ENCODE measurements at places on chromosomes 6 and 20. TPM values are rescaled to one million over a fixed set of nuclear protein-coding genes. Genes with fewer than 3 reads are reported as not detected.
A peak's percentile ranks its signal among the peaks of the same experiment; 100 is the strongest.

DNA sequence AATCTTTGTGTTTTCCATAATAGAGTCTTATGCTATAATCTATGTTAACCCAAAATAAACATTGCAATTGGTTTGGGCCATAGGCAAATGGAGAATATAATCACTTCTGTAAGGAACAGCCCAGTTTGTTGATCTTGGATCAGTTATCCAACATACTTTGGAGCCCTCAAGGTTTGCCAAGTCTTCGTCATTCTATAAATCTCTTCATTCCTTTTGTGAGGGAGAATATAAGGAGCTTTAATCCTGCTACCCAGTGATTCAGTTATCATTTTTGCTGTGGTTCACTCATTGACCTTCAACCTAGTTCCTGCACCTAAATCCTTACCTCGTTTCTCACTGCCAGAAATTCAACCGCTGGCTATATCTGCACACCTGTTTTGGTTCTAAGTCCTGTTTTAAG, 500.3 kb upstream of the PTCHD4 start:
- DNase-seq = no peak
- H3K4me3 ChIP-seq = no peak overlapping the region
- H3K4me1 ChIP-seq = no peaks in the 10 kb centered on the region
- H3K27ac ChIP-seq = no peak overlapping the region
- H3K36me3 ChIP-seq = no peaks in the 10 kb centered on the region

- H3K27ac ChIP-seq = no peak overlapping the region
- no peaks in the 10 kb centered on the region for H3K4me1 ChIP-seq
- no peak for DNase-seq
- no peaks in the 10 kb centered on the region for H3K27me3 ChIP-seq
- H3K4me3 ChIP-seq = no peak overlapping the region
These were observed 243.1 kb downstream of the PKHD1 start for GRCh38 chr6:51844336-51844735.

DNA sequence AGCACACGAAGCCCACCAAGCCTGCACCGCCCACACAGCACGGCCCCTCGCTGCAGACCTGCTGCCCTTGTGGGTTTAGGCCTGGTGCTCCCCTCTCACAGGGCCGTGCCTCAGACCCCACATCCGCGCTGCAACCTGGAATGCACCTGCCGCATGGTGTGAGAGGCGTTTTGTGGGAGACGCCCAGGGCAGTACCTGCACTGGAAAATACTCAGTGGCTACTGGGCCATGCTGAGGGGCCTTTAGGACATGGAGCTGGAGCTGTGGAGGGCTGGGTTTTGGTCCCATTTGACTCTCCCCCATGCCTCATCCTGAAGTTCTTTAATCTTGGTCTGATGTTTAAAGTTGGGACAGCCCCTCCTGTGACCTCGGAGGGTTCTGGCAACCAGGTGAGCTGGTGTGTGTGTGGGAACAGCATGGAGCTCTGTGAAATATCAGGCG, 116.3 kb downstream of the ERMARD start:
- H3K27me3 ChIP-seq = no peaks in the 10 kb centered on the region
- DNase-seq = no peak
- peaks cover under 1% of the 10 kb centered on the region for H3K4me1 ChIP-seq

DNA sequence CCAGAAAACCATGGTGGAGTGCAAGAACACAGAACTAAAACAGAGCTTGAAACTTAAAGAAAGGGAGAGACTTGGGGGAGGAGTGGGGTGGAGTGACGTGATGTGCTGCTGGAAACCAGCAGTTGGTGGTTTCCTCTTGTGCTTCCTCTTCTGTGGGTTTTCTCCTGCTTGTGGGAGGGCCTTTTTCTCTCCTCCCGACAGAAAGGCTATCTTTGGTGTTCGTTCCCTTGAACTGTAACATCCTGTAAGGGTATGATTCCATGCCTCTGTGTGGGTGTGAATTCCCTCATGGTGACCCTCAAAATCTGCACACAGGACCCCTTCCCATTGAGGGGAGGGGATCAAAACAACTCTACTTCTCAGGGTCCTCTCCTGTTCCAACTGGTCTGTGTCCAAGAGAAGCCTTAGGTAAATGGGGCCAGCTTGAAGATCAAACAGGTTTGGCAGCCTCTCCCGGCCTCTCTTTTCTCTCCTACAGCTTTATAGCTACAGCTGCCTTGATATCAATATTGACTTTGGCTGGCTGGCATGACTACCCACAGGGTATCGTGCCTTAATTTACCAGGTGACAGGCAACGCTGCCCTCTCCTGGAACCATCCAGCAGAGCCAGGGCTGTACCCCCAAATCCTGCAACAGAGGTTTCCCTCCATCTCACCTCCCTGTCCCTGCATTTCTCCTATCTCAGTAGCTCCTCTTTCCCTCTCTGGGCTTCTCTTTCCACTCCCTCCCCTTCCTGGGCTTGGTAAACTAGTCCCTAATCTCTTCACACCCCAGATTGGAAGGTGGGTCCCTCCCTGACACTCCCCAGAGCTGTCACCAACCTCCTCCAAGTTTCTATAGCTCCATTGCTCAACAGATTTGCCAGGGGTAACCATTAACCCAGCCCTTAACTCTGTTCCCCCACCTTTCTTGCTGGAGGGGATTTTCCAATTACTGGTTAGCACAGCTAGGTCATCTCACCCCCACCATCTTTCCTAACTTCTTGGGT, 1.5 kb upstream of the MSH5 start:
- no peaks in the 10 kb centered on the region for H3K27me3 ChIP-seq
- H3K36me3 ChIP-seq = peaks cover 8% of the 10 kb centered on the region
- no peak for DNase-seq
- H3K27ac ChIP-seq = peak overlapping the region; percentile 90
- peaks cover 62% of the 10 kb centered on the region for H3K4me1 ChIP-seq

DNA sequence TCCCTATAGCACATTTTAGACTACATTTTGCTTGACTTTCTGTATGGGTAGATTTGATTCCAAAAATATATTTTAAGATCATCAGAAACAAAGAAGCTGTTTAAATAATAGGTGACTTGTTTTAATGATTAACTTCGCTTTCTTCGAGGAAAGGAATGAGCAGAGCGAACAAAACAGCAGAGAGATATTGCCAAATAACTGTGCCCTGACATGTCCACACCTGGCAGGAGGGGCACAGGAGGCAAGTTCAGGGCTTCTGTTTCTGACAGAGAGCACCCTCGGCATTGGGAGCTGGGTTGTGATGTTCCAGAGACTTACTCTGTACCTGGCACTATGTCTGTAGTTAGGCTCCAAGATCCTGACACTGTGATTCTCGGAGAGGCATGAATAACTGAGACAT, 155.7 kb upstream of the SASH1 start:
- DNase-seq = no peak
- peaks cover 5% of the 10 kb centered on the region for H3K4me1 ChIP-seq
- H3K27ac ChIP-seq = no peak overlapping the region
- no peaks in the 10 kb centered on the region for H3K36me3 ChIP-seq

- DNase-seq = no peak
- H3K4me3 ChIP-seq = no peak overlapping the region
- H3K27ac ChIP-seq = no peak overlapping the region
These were observed 27.9 kb downstream of the TCF15 start for GRCh38 chr20:582204-582603.

DNA sequence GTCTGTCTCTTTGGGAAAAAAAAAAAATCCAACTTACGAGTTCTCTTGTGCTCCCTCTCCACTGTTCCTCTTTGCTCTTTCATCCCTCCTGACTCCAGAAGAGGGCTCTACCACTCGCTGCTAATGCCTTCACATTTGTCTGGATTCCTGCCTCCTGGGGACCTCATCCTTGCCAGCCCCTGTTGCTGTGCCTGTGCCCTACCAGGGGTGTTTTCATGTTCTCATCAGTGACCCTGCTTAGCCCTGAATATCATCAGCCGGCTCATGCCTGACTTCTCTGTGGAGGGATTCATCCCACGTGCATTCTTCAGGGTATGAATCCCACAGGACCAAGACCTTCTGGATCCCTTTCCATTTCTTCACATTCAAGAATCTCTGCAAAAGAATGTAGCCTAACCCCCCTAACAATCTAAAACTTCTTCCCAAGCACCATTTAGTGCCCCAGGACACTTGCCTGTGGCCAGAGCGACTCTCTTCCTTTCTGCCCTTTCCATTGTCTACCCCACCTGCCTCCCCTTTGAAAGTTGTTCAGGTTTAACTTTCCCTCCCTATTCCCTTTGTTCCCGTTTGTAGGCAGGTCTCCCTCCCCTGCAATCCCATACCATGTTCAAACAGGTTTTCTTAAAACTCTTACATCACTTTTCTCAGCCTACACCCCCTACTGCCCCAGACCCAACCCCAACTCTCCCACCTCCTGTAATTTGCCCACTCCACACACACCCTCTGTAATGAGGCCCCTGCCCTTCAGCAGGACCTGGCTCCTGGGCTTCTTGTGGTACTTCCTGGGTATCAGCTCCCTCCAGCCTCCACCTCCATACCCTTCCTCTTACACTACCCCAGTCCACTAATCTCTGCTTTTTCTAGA, 50.2 kb downstream of the RREB1 start:
- no peak overlapping the region for H3K27ac ChIP-seq
- no peak for DNase-seq
- no peaks in the 10 kb centered on the region for H3K27me3 ChIP-seq
- H3K4me1 ChIP-seq = peaks cover 92% of the 10 kb centered on the region

ATP6V1G2 gene
- 5.0 TPM for total RNA-seq

GRCh38 chr6:75305573-75305972, 21.0 kb upstream of the TMEM30A start:
- H3K27me3 ChIP-seq = no peaks in the 10 kb centered on the region
- DNase-seq = no peak
- peaks cover 16% of the 10 kb centered on the region for H3K4me1 ChIP-seq
- H3K27ac ChIP-seq = no peak overlapping the region
- H3K4me3 ChIP-seq = no peak overlapping the region

DNAH8 gene
- total RNA-seq = under 0.01 TPM

GRCh38 chr6:14665827-14666724, 548.5 kb downstream of the CD83 start:
- peaks cover 5% of the 10 kb centered on the region for H3K4me1 ChIP-seq
- no peak overlapping the region for H3K4me3 ChIP-seq
- H3K27ac ChIP-seq = no peak overlapping the region
- no peaks in the 10 kb centered on the region for H3K27me3 ChIP-seq
- H3K36me3 ChIP-seq = no peaks in the 10 kb centered on the region
- no peak for DNase-seq
